Skin of body (tissue), 3 donors: ENCODE measurements at places on chromosomes 5 and 9. TPM values are rescaled to one million over a fixed set of nuclear protein-coding genes. Genes with fewer than 3 reads are reported as not detected.

DNA sequence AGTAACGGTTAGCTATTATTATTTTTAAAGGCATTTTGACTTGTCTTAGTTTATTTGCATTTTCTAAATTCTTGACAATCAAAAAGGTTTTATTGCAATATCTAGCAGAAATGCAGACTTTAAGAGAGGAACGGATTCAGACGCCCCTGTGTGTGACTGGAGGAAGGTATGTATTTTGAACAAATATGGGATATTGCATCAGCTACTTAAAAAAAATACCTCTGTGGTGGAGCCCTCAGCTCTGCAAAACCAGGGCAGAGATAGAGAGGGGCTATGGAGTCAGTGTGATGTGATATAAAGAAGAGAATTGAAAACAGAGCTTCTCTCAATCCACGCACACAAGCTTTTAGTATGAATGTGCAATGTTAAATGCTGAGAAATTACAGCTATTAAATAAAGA lies 142.4 kb downstream of the ICE1 start:
- no peak for DNase-seq

DNA sequence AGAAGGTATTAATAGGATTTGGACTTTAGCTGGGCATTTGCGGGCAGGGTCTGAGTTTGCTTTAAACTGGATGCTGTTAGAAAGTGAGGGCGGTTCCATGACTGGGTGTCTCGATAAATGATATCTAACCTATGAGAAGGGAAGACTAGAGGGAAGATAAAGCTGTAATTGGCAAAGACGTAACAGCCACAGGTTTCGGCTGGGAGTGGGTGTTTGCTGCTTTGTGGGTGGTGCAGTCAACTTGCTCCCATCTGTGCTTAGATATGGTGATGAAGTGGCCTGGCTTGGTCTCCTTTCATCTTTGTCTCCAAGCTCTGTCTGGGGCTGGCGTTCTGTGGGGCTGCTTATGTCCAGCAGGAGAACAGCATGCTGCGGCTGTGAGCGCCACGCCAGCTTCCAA lies 23.3 kb downstream of the OR2V1 start:
- DNase-seq: no peak

SLC2A8 gene
- total RNA-seq: 6.8 TPM

- no peak for DNase-seq
These were observed 6.4 kb downstream of the SNAPC4 start for GRCh38 chr9:136393531-136393930.

GRCh38 chr9:75996726-75997125 lies 106.3 kb downstream of the PCSK5 start:
- DNase-seq: peak; percentile 46

- DNase-seq: no peak
These were observed 39.1 kb upstream of the C5orf63 start for GRCh38 chr5:127112347-127112864.
